ENCODE measurements at places on chromosomes 16 and 17.

DNA sequence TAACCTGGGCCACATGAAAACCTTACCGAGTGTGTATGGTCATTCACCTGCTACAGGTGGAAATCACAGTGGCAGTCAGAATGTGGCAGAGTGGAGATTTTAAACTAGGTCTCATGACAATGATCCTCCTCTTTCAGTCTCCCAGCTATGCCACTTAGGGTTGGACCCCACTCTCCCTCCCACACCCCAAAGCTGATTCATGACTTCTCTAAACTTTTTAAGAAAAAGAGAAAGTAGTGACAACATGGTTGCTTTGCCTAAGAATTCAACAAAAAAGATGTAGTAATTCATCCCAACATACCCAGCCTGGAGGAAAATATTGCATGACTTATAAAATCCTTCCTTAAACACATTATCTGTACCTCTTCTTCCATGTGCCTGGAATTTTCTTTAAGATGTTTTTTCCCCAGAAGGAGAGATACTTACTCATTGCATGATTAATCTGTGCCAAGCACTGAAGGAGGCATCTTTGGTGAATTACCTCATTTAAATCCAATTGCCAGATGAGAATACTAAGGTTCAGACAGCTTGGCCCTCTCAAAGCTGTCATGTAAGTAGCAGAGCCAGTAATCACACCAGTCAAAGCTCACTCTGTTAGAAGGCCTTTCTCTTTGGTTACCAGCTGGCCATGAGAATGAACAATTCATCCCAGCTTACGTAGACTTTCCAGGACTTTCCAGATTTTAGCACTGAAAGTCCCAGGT lies 119.9 kb downstream of the COPRS start:
- H3K4me1 ChIP-seq: no peaks in the 10 kb centered on the region
- H3K27ac ChIP-seq: no peak overlapping the region
- H3K36me3 ChIP-seq: no peaks in the 10 kb centered on the region
- DNase-seq: no peak

GRCh38 chr16:8257561-8257960 lies 332.8 kb downstream of the TMEM114 start:
- no peaks in the 10 kb centered on the region for H3K36me3 ChIP-seq
- no peak overlapping the region for H3K27ac ChIP-seq
- no peak overlapping the region for H3K4me3 ChIP-seq

DNA sequence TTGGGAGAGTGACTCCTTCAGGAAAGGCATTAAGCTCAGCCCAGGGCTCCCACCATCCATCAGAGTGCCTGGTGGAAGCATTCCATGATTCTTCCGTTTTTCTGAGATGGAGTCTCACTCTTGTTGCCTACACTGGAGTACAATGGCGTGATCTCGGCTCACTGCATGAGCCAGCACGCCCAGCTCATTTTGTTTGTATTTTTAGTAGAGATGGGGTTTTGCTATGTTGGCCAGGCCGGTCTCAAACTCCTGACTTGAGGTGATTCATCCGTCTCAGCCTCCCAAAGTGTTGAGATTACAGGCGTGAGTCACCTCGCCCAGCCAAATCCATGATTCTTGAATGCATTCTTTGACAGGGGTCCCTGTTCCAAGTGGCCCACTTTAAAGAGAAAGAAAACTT lies 23.1 kb downstream of the MIS12 start:
- peaks cover 5% of the 10 kb centered on the region for H3K4me1 ChIP-seq
- peaks cover 2% of the 10 kb centered on the region for H3K36me3 ChIP-seq
- H3K27me3 ChIP-seq: no peaks in the 10 kb centered on the region
- no peak for DNase-seq
- H3K4me3 ChIP-seq: no peak overlapping the region
- no peak overlapping the region for H3K27ac ChIP-seq

GRCh38 chr17:10793256-10793655 lies 10.6 kb downstream of the TMEM238L start:
- H3K27ac ChIP-seq: no peak overlapping the region
- H3K36me3 ChIP-seq: no peaks in the 10 kb centered on the region

GRCh38 chr17:29674281-29674680 lies 51.6 kb upstream of the CORO6 start:
- DNase-seq: no peak
- no peak overlapping the region for H3K4me3 ChIP-seq
- no peaks in the 10 kb centered on the region for H3K27me3 ChIP-seq
- H3K27ac ChIP-seq: no peak overlapping the region
- H3K36me3 ChIP-seq: peaks cover 84% of the 10 kb centered on the region

GRCh38 chr16:81748476-81749198 lies 30.5 kb upstream of the PLCG2 start:
- H3K4me3 ChIP-seq: no peak overlapping the region
- H3K36me3 ChIP-seq: no peaks in the 10 kb centered on the region
- H3K27me3 ChIP-seq: no peaks in the 10 kb centered on the region
- peak; percentile 42 for DNase-seq

DNA sequence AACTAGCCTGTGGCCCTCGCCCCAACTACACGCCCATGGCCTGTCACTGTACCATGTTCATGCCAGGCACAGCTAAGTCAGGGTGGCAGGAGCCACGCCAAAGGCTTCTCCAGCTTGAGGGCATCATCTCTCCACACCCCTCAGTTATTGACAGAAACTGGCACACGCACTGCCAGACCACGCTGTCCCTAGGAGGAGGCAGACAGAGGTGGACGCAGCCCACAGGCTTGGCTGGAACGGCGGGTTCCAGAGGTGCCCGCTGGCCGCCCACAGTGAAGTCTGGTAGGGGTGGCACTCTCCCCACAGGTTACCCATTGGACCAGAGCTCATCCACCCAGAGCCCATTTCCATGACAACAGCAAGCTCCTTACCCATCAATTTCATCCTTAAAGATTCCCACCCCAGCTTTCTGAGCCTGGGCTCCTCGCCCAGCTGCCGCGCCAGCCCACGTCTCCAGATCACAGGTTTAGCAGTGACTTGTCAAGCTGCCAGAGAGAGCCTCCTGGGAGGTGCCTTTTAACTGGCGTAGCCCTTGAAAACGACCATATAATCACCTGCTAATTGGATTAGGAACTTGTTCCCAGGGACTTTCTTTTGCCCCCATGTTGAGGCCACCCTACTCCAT lies 27.9 kb downstream of the RPRML start:
- no peak overlapping the region for H3K27ac ChIP-seq
- H3K27me3 ChIP-seq: no peaks in the 10 kb centered on the region
- H3K4me1 ChIP-seq: no peaks in the 10 kb centered on the region
- H3K36me3 ChIP-seq: peaks cover 6% of the 10 kb centered on the region
- H3K4me3 ChIP-seq: no peak overlapping the region

- DNase-seq: no peak
- no peaks in the 10 kb centered on the region for H3K27me3 ChIP-seq
- H3K27ac ChIP-seq: no peak overlapping the region
- H3K4me1 ChIP-seq: no peaks in the 10 kb centered on the region
- H3K4me3 ChIP-seq: no peak overlapping the region
Measured at GRCh38 chr17:62562656-62563055, 64.8 kb upstream of the MRC2 start.
